Immature natural killer cell (primary cell): ENCODE measurements at places on chromosomes 1 and 21.
A peak's percentile ranks its signal among the peaks of the same experiment; 100 is the strongest.

- DNase-seq = no peak
Measured at GRCh38 chr1:36172983-36173382, 17.0 kb downstream of the MAP7D1 start.

GRCh38 chr1:66176012-66176715 is 357.8 kb upstream of the SGIP1 start:
- no peak for DNase-seq

GRCh38 chr1:96721416-96722160 is at the start of gene PTBP2:
Gene PTBP2, plus strand, starts transcription at chr1:96721784. Its CDS starts 81 bp downstream, at chr1:96721865.
- DNase-seq = peak; percentile 84

GRCh38 chr1:22529901-22530621 is 33.2 kb upstream of the EPHA8 start:
- DNase-seq = no peak

GRCh38 chr1:17163789-17164666 is 40.9 kb upstream of the PADI1 start:
- DNase-seq = no peak

DNA sequence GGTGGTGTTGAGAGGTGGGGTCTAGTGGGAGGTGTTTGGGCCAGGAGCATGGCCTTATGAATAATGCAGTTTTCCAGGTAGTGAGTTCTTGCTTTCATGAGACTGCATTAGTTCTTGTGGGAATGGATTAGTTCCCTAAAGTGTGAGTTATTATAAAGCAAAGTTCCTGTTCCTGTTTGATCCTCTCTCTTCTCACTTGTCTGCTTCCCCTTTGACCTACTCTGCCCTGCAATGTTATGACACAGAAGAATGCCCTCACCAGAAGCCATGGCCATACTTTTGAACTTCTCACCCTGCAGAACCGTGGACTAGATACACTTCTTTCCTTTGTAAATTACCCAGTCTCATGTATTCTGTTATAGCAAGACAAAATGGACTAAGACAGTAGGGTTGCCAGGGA is 53.6 kb downstream of the MAP3K7CL start:
- DNase-seq = no peak

GRCh38 chr1:178864326-178864725 is 6.6 kb downstream of the ANGPTL1 start:
- no peak for DNase-seq

GRCh38 chr1:242454262-242455051 is 70.0 kb downstream of the PLD5 start:
- DNase-seq = no peak

GRCh38 chr1:184253921-184254320 is 132.9 kb upstream of the C1orf21 start:
- DNase-seq = no peak

DNA sequence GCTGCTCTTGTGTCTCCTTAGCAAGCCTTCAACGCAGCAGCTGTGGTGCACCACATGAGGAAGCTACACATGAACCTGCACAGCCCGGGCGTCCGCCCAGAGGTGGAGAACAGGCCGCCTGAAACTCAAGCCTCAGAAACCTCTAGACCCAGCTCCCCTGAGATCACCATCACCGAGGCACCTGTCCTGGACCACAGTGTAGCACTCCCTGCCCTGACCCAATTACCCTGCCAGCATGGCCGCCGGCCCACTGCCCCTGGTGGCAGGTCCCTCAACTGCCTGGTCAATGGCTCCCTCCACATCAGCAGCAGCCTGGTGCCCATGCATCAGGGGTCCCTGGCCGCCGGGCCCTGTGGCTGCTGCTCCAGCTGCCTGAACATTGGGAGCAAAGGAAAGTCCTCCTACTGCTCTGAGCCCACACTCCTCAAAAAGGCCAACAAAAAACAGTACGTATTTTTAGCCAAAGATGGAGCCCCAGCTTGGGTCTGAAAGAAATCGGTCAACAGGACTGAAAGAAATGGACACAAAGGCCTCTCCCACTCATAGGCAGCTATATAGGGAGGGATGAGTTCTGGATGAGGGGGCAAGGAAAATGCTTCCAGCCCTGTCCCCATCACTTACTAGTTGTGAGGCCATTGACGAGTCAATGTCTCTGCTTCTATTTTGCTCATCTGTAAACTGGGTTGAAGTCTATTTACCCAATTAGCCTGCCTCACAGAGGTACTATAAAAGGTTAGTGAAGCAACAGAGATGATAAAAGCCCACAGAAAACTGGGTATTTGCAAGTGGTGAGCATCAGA is 28.5 kb downstream of the CAMK1G start:
- DNase-seq = no peak

GRCh38 chr1:164659621-164660411 is 100.8 kb downstream of the PBX1 start:
- DNase-seq = no peak

GRCh38 chr1:9025449-9025848 is 774 bp downstream of the SLC2A7 start:
- no peak for DNase-seq

GRCh38 chr1:65938506-65938905 is 145.8 kb downstream of the PDE4B start:
- no peak for DNase-seq

- no peak for DNase-seq
Measured at GRCh38 chr1:217577336-217577735, 53.6 kb downstream of the GPATCH2 start.
